ENCODE measurements at places on chromosomes 12 and 14.

DNA sequence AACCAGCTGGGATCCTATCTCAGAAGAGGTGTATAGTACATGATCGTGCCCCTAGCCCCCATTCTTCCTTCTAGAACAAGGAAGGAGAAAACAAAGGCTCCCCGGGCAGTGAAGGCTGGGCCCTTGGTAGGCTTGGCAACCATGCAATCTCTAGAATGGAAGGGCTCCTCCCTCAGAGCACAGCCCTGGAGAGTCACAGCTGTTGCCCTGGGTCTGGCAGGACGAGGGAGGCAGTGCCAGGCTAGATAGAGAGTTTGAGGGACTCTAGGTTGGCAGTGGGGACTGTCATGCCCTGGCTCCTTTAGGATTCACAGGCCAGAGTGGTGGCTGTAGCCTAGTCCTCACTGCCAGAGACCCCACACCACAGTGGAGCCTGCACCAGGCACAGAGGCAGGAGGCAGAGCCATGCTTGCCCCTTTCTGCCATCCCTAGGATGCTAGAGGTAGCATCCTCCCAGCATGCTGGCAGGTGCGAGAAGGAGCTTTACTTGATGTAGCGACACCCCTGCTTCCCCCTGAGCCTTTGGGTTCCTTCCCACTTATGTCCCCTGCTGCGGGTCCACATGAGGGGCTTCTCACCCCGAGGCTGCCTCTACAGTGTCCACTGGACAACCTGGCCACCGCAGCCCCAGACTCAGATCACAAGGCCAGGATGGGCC is 33.4 kb upstream of the CIPC start:
- DNase-seq = no peak

- DNase-seq = no peak
Observed at GRCh38 chr14:64923015-64923414, 8.8 kb downstream of the CHURC1 start.

DNA sequence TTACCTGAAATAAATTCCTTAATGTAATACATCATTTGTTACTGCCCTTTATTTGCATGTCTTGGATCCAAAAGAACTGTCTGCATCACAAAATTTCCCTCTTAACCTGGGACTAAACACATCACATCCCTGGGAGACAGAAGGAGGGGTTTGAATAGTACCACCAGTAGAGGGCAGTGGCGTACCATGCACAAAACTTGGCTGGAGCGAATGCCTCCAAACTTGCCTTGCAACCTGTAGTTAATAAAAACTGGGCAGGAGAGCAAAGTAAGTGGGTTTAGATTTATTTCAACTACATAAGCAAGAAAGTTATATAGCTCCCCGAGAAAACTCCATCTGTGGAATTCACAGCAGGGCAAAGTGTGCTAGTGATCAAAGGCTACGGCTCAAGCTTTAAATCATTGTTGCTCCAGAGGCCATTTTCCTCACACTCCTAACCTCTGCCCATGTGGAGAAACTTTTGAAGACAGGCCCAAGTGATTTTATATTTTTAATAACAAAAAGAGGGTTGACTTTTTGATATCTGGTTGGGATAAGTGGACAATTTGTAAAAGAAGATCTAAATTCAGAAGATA is 1176.7 kb upstream of the SEL1L start:
- DNase-seq = peak; percentile 25

DNA sequence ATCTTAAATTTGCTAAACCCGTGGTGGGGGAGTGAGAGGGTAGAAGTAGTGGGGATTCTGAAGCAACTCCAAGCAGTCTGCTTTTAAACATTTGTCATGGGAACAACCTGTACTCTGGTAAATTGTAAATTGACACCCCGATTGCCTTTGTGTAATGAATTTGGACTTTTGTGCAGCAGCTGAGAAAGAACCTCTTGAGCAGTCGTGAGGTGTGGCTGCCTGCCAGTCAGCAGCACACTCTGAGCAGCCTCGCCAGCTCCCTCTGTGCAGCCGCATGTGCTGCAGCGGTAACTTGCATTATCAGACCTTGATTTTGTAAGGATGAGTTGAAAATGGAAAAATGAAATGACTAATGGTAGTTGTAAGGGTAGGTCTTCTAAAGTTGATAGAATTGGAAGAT is 74.3 kb downstream of the SUSD6 start:
- no peak for DNase-seq

DNA sequence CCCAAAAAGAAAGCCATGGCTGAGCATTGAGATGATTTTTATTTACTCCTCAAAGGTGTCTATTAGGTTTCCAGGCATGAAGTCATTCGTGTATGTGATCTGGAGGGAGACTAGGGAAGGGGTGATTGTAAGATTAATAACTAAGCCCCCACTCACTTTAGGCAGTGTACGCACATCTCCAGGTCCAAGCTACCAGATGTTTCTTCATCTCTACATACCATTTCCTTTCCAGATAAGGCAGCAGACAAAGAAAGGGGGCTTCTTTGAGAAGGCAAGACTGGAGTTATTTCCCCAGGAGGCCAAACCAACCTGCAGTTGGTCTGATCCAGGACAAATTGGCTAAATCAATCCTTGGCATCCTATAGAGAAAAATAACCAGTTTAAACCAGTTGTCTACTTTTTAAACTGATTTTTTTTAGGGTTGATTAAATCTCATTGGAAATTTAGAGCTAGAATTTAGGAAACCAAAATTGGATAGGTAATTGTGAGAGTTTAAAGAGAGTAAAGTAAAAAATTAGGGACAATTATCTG is 3.9 kb downstream of the HOXC13 start:
- DNase-seq = no peak

- no peak for DNase-seq
Observed at GRCh38 chr12:51383269-51383905, 7.8 kb downstream of the GALNT6 start.

DNA sequence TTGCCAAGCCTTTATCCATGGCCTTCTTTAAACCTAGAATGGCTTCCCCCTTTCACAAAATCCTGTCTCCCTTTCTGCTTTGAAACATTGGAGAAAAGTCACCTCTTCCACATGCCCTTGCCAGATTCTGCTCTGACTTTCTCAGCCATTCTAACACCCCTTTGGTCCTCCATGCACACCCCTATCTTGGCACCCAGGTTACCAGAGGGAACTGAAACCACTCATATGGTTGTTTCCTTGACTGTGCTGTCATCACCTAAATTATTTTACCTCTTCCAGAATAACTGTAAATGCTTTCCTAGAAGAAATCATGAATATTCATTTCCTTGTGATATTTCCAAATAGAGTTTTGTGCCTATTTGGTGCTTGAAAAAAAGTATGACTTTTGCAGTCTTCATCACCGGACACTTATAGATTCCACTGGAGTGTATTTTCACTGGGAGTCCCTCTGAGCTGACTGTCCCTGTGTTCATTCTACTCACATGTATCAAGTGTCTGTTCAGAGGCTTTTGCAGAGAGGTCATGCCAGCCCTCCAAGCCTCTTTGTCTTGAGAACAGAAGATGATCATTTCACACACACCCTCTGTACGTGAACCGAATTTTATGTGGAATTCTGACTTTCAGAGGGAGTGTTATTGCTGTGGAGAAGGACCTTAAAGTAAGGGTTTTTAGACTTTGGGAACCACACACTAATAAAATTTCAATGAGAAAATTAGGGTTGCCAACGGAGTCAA is 74.1 kb downstream of the PLXNC1 start:
- DNase-seq = no peak

DNA sequence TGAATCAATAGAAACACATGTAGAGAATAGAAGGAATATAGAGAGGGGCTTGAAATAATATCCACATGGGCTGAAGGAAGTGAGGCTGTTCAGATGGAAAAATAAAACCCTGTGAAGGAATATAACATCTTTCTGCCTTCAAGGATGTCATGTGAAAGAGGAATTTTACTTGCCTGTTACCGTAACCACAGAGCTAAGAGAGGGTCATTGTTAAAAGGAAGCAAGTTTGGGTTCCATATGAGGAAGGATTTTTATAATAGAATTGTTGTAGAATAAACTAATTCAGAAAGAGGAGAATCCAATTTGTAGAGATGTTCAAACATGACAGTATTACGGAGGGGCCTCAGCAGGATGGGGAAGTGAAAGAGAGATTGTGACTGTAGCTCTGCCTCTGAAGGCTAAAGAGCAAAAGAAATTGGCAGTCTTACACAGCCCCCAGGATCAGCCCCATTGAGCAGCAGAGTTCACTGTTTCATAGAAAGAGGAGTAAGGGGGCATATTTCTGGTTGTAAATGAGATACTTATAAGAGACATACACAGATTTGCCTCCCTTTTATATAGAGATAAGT is 41.8 kb upstream of the PTPRR start:
- no peak for DNase-seq

- no peak for DNase-seq
Observed at GRCh38 chr12:132154941-132155770, 10.9 kb downstream of the NOC4L start.

DNA sequence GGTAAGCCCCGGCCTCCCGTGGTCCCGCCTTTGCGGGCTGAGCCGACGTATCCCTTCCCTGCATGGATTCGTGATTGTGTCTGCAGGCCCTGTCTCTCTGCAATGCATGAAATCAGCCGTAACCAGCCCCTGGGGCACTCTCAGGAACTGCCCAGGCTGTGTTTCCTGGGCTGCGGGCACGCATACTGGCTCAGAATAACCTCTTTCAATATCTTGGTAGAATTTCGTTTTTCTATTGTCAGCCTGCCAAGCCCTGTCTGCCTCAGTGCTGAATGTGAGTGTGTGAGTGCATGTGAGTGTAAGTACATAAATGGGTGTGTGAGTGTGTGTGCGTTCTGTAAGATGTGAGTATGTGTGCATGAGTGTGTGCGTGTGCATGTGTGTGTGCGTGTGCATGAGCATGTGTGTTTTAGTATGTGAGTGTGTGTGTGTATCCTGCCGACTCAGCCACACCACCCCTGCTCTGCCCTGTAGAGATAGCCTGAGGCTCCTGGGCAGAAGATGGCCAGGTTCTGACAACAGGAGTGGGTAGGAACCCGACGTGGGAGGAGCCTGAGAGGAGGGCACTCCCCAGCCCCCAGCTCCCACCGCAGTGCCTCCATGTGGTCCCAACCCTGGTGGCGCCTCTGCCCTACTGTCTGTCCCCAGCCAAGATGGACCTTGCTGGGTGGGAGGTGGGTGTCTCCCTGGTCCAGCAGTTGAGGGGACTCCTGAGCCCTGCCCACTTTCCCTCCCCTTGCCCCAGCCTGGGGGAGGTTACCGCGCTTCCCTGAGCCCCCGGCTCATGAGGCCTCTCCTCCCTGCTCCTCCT is 268.8 kb downstream of the ADGRD1 start:
- DNase-seq = no peak

GRCh38 chr12:129550353-129550752 is 353.5 kb downstream of the TMEM132D start:
- DNase-seq = no peak

GRCh38 chr12:52082988-52083637 is 3.6 kb downstream of the SMIM41 start:
- DNase-seq = no peak

DNA sequence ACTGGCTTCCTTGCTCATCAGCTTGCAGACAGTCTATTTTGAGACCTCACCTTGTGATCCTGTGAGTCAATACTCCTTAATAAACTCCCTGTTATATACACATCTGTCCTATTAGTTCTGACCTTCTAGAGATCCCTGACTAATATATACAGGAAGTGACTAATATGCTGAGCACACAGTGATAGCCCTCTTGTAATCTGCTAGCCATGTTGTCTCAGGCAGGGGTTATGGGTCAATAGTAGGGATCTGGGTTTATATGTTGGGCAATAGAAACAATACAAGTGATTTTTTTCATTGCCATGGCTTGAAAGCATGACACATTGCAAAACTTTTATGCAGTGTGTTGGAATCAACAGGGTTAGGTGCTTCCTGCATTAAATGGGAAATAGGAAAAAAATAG is 562.2 kb downstream of the GALC start:
- DNase-seq = no peak

GRCh38 chr12:14873440-14874185 is 12.0 kb downstream of the MGP start:
- no peak for DNase-seq

- DNase-seq = no peak
Observed at GRCh38 chr14:22497671-22498093, 91.3 kb downstream of the DAD1 start.

DNA sequence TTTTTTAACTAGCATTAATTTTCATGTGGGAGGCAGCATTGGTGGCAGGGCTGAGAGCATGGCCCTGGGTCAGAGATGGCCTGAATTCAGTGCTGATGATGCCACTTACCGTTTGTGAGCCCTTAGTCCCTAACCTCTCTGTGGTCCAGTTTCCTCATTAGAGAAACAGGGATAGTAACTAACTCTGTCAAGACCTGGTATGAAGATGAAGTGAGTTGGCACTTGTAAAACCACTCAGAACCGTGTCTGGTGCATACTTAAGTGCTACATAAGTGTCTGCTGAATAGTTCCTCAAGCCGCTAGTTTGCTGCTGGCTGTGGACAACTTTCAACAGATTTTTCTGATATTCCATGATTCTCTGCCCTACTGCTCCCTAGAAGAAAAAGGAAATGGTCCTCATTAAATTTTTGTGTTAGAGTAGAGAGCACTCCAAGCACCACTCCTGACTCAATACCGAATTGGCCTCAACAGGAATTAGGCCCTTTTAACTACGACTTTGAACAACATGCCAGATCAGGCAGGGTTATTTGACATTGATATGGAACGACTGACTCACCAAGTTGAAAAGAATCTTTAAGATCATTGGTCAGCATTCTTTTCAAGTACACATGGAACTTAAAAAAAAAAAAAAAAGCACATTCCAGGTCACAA is 250.2 kb downstream of the ANO2 start:
- no peak for DNase-seq

- no peak for DNase-seq
Observed at GRCh38 chr12:112239020-112239419, 113.7 kb downstream of the TRAFD1 start.

DNA sequence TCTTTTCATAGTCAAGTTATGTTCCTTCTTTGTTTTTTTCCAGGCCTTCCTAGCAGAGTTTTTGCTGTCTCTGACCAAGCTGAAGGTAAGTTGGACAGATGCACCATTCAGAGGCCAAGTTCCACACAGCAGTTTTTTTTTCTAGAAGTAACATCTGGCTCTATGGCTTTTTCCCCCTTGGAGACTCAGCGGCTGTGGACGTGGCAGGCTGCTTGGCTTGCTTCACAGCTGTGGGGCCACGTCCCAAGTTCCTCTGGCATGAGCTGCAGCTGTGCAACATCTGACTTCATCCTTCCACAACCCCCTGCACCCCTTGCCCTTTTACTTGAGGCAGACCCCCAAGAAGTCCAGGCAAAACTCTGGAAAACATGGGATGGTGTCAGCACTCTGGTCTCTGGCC is 24.2 kb upstream of the RHOJ start:
- no peak for DNase-seq

GRCh38 chr12:109736552-109737108 is 23.0 kb downstream of the FAM222A start:
- no peak for DNase-seq

DNA sequence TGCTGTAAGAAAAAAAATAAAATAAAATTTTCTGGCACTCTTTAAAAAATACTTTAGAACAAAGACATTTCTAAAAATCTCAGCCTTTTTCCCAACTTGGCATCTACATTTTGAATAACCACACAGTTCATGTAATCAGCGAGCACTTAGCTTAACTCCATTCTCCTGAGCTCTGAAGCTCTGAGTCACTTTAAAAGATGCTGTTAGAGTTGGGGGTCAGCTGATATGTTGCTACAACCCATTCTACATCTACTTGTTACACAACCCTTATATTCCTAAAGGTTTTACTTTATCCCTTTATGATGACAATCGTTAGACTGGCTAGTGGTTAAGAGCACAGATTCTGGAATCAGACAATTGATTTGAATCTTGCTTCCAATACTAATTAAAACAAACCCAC is 48.3 kb downstream of the SLC41A2 start:
- no peak for DNase-seq
